ENCODE measurements at places on chromosomes 3 and 15.

DNA sequence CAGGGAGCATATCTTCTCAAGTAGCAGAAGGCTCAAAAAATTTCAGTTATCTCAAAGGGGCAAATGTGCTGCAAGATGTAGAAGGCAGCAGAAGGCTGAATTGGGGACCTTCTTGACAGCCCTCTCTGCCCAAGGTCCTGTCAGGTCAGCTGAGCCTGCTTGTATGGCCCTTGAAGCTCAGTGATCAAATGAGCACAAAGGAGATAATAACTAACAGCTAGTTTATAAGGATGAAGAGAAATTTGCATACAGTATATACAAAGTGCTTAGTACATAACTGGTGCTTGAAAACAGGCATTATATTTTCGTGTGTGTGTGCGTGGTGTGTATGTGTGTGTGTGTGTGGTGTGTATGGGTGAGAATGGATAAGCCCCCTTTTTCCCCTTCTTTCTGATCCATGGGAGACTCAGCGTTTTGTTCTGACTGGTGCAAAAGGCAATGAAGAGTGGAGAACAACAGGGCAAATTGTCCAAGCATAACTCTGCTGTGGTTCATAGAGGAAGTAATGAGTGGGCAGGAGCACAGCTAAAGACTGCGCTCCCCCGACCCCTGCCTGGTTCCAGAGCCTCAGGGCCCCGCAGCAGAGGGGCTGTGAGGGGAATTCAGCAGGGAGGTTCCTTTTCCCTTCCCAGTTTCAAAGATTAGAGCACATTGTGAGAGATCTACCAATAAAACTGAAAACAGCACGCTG lies 356.8 kb upstream of the NR2F2 start:
- no peak for DNase-seq

GRCh38 chr3:128359060-128359664 lies 107.5 kb downstream of the DNAJB8 start:
- DNase-seq, result no peak

DNA sequence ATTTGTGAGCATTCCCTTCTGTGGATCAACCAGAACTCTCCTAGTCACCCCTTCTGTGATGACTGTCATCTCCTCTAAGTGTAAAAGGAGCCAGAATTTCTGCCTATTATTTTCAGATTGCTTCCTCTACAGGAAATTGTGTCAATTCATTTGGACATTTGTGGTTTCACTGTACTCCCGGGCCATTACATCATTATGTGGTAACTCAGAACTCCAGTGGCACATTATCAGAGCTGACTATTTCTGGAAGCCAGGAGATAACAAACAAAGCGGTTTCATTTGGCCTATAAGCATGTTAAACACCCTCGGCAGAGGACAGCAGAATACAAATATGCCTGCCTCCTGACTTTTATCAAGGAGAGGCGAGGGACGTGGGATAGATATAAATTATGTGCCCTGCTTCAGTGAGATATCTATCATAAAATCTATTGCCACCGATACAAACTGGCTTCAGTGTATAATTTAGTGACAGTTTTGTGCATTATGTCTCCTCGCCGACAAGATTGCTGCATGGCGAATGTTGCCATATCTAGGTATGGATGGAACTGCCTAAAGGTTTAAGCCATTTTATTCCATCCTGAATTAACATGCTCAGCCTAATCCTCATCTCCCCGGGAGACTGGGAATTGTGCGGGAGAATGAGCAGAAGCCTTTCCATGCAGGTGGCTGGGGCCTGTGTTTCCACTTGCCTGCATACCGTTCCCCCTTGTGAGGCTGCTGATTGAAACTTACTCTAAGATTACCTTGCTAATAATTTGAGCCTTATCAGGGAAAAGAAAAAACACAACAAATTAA lies 193.4 kb upstream of the SEMA6D start:
- DNase-seq, result no peak

GRCh38 chr3:94028093-94028837 lies at the start of gene STX19:
Gene STX19, minus strand, starts transcription at chr3:94028597. Its CDS starts 13,328 bp downstream, at chr3:94015269.
- no peak for DNase-seq

- no peak for DNase-seq
These were observed 49.6 kb downstream of the SUMF1 start for GRCh38 chr3:4417449-4417848.

DNA sequence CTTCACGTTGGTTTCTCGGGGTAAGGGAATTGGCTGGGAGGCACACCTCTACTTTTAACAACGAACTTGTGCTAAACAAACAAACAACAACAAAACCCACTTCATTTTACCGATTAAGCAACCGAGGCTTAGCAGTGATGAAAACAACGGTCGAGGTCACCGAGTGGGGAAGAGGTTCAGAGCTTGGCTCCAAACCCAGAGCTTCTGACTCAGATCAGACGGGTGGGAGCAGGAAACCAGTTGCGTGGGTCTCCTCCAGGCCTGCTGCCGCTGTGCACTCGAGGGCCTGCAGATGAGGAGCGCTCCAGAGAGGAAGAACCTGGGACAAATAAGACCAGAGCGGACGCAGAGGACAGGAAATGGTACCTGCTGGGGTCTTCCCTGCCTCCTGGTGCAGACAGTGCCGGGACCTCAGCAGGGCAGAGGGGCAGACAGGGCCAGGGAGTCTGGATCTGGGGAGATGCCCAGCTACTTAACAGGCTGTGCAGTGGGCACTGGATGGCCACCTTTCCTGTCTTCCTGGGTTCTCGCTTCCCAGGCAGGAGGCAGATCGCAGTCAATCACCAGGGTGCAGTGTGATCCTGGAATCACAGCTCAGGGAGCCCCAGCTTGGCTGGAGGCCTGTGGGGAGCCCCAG lies 99.0 kb upstream of the MEF2A start:
- no peak for DNase-seq

GRCh38 chr3:29345516-29346300 lies 64.8 kb downstream of the RBMS3 start:
- no peak for DNase-seq

GRCh38 chr3:30308131-30308530 lies 298.3 kb upstream of the TGFBR2 start:
- no peak for DNase-seq

GRCh38 chr15:52281085-52282035 lies 14.2 kb downstream of the MYO5C start:
- DNase-seq, result no peak

DNA sequence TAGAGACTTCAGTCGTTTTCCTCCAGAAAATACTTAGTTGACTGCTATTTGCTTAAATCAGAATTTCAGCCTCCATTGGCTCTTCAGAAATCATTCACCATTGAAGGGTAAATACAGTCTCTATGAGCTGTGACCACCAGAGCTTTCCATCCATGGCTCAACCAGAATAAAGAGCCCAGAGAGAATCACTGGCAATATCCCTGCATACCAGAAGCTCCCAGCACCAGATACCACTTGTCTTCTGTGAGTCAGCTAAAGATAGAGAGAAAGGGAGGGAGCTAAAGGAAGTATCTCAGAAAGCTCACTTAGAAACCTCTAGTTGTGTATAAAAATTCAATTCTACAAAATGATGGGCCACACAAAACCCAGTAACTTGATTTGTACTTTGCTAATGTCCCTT lies 115.2 kb upstream of the TMCO5A start:
- no peak for DNase-seq

DNA sequence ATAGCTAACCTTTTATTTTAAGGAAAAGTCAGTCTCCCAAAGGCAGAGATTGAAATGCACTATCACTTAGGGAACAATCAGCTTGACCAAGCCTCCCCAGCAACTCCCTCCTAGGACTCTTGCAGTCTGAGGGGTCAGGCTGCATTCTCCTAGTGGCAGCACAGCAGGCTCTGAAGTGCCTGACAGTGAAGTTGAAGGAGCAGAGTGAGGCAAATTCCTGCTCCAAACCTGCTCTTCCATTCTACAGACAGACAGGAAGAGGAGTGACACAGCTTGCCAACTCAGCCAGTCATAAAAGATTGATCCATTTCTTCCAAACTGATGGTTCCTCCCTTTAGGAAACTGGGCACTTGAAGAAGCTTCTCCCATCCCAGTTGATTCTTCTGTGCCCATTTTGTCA lies 43.9 kb upstream of the SMAD3 start:
- no peak for DNase-seq

GRCh38 chr15:82832601-82833361 lies 23.4 kb downstream of the WHAMM start:
- DNase-seq, result no peak

- DNase-seq, result no peak
These were observed 42.3 kb upstream of the FXR1 start for GRCh38 chr3:180870008-180870699.

DNA sequence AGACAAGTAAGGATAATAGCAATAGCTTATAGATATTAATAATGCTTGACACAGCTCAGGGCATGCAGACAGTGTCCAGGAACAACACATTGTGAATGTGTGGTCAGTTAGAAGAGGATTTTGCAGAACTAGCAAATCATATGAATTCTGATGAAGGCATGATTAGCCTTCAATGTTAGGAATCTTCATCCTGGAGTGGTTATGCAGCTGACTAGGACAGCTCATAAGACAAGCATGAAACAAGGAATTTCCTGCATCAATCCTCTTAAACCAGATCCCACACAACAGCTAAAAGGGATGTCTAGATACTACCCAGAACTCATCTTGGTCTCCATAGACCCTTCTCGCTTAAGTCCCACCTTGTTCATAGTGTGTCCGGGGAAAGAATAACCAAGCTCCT lies 499.0 kb upstream of the ATP11B start:
- no peak for DNase-seq

GRCh38 chr15:90691369-90691768 lies 25.8 kb upstream of the BLM start:
- no peak for DNase-seq

GRCh38 chr15:87638554-87639083 lies 617.9 kb downstream of the NTRK3 start:
- no peak for DNase-seq

- no peak for DNase-seq
These were observed 397.6 kb upstream of the PLSCR5 start for GRCh38 chr3:147002721-147003120.

GRCh38 chr15:95265419-95265997 lies 1034.1 kb downstream of the MCTP2 start:
- no peak for DNase-seq
